ENCODE measurements at places on chromosomes 6 and 20.

- no peak for DNase-seq
Measured at GRCh38 chr20:51574248-51575033, 31.9 kb upstream of the NFATC2 start.

GRCh38 chr6:54697424-54697823, 149.1 kb upstream of the FAM83B start:
- DNase-seq = no peak

- DNase-seq = no peak
Measured at GRCh38 chr6:40852779-40853373, 186.1 kb downstream of the UNC5CL start.

DNA sequence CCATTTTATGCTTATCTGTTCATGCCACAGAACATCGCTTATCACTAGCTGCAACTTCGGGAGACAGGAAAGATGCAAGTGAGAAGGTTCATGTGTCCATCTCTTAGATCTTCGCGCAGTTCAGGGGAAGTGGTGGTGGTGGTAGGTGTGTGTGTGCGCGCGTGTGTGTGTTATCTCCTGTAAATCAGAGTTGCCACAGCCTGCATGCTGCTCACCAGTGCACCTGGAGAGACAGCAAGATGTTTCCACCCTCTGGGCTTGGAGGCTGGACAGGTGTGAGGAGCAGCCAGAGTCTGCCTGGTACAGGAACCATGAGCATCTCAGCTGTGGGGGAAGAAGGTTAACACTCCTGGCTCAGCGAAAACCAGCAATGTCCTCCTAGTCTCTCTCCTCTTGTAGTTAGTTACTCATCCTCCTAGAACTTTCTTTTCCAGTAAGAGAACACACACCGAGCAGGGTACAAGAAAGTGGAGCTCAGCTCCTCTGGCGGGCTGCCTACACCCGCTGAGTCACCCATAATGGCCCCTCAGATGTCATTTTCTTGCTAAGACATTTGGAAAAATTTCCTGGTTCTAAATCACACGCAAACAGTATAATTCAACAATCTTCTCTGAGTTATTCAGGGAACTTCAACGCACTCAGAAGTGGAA, 5.1 kb upstream of the TUBB1 start:
- DNase-seq = no peak

DNA sequence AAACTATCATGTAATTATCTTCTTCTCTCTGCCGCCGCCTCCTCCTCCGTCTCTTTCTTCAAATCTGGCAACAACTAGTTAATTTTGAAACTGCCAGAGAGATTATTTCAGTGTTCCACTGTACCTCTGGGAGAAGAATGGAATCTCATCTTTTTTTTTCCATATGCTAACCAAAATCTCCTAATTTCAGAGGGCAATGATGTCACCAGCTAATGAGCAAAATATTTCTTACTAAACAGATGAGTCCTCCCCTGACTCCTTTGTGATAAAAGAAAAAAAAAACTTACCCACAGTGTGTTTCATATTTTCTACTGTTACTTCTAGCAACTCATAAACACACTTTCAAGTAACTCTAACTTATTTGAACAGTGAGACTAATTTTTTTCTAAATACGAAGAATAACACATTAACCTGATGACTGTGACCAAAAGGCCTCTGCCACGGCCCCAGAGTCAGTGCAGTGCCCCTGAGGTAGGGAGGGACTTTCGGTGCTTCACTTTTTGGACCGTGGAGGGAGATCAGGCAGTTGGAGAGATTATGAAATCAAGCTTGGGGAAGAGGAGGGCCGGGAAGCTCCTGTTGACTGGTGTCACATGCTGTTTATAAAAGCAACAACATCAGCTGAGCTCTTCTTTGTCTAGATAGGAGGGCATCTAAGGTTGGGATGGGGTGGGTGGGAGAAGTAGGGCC, 159.6 kb downstream of the SASH1 start:
- DNase-seq = no peak

- DNase-seq = no peak
Measured at GRCh38 chr20:44253528-44253927, 6.4 kb downstream of the GDAP1L1 start.

GRCh38 chr6:119476554-119476953, 127.0 kb upstream of the MAN1A1 start:
- no peak for DNase-seq

DNA sequence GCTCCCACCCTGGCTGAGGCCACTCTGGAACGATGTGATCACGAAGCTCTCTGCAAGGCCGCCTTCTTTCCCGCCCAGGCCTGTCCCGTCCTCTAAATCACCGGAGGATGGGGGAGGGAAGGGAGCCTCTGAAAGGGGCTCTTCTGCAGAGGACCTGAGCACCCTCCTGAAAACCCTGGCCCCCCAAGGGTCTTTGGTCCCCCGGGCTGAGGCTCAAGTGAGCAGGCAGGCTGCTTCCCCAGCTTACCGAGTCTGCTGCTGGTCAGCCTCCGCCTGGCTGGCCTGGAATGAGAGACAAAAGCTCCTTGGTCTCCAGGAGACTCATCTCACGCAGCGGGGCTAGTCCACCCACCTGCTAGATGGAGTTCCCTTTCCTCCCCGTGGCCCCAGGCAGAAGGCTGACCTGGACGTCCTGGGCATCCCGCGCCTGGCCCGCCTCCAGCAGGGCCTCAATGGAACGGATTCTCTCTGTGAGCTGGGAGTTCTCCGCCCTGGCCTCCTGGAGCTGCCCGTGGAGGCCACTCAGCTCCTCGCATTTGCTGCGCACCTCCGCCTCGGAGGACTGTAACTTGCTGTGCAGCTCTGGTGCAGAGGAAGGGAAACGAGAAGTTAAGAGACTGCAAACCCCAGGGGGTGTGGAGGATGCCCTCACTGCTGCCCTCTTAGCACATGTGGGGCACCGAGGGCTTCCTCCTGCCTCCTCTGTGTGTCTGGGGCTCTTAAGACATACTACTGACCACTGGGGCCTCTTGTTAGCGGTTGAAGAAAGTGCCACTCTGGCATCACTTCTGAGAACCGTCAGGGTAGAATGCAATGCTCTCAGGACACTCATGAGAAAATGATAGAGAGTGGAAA, 54.7 kb downstream of the RRBP1 start:
- DNase-seq = no peak

DNA sequence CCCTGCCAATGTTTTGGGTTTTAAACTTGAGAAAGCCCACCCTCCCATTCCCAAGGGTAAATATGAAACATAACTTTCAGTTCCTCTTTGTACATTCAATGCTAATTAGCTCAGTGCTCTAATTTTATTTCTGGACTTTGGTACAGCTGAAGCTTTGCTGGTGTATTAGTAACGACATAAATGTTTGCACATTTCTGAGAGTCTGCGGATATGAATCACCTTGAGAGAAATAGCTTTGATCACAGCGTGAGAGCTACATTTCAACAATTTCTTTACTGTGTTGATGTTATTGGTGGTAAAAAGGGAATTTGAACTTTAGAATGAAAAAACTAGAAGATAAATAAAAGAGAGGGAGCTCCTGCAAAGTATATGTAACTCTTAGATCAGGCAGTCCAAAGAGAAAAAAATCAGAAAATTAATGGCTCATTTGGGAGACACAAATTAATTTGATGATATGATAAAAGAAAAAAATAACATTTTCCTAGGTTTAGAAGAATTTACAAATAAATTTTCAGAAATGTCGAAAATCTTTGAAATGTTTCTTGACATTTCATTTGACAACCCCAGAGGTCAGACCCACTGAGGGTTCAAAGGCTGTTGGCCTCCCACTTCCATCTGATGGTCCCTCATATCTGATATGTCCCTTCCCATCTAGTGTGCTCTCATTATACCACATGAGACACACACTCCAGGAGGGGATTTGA, 38.5 kb upstream of the CAP2 start:
- DNase-seq = no peak

- no peak for DNase-seq
Measured at GRCh38 chr6:66849843-66850242, 1142.8 kb upstream of the EYS start.

DNA sequence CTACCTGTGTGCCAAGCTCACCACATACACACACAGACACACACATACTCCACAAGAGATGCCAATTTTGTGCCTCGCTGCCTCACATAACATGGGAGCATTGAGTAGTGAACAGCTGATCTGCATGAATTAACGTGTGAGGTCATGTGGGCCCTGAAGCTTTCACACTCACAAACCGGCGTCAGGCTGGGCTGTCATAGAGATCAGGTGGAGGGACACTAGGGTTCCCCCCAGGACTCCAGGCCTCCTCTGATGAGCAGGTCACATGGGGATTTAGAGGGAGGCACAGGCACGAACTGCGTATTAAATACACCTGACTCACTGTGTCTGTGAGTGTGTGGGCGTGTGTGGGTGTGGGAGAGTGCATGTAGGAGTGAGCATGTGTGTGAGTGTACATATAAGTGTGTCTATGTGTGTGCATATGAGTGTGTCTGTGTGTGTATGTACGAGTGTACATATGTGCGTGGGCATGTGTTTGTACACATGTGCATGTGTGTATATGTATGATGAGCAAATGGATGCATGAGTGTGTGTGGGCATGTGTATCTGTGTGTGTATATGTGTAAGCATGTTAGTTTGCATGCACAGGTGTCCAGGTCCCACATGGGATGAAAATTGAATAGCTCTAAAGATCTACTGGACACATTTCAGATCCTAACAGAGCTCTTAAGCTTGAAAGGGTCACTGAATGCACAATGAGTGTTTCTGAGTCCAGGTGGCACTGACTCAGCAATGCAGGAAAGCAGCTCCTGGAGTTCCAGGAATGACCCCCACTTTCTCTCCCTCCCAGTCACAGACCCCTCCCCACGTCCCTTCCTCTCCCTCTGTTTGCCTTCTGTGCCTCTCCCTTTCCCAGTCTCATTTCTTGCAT, 336.6 kb downstream of the PREX1 start:
- no peak for DNase-seq

DNA sequence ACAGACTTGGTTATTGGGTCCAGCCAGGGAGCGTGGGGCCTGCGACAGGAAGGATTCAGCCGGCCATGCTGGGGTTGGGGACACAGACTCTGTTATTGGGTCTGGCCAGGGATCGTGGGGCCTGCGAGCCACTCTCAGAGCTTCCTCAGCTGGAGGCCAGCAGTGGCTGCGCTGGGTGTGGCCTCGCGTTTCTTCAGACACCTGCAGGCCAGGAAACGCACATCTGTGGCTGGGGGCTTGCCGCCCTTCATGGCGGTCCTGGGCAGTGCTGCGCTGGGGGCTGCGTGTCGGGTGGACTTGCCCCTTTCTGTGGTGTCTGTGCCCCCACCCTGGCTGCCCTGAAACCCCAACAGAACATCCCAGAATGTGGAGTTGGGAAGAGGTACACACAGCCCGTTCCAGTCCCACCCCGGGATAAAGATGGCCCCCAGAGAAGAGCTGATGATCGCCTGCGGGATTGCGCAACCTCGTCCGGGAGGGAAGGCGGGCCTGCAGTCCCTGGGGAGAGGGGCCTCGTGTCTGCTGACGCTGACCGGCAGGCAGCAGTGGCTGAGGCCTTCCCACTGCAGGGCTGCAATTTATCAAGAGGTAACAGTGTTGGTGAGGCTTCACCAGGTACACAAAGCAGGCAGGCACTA, 16.9 kb upstream of the MTG2 start:
- DNase-seq = no peak

- no peak for DNase-seq
Measured at GRCh38 chr20:19785983-19786285, 27.9 kb downstream of the RIN2 start.
